Esophagus squamous epithelium (tissue), 5 donors: ENCODE measurements at places on chromosomes 12 and 14. TPM values are rescaled to one million over a fixed set of nuclear protein-coding genes. Genes with fewer than 3 reads are reported as not detected.

Gene RD3L
- total RNA-seq, result not detected

- H3K36me3 ChIP-seq, result no peaks in the 10 kb centered on the region
- H3K27ac ChIP-seq, result no peak overlapping the region
- no peaks in the 10 kb centered on the region for H3K27me3 ChIP-seq
- no peaks in the 10 kb centered on the region for H3K4me1 ChIP-seq
Measured at GRCh38 chr12:78641837-78642423, 222.6 kb upstream of the SYT1 start.

Gene KCNMB4
- 0.18 TPM for total RNA-seq

Gene MDGA2
- total RNA-seq, result not detected

Gene TSHR
- total RNA-seq, result not detected

- H3K36me3 ChIP-seq, result no peaks in the 10 kb centered on the region
- DNase-seq, result no peak
- no peak overlapping the region for H3K27ac ChIP-seq
- no peaks in the 10 kb centered on the region for H3K27me3 ChIP-seq
- no peak overlapping the region for H3K4me3 ChIP-seq
- no peaks in the 10 kb centered on the region for H3K4me1 ChIP-seq
Measured at GRCh38 chr14:55382483-55382882, 29.1 kb downstream of the ATG14 start.

DNA sequence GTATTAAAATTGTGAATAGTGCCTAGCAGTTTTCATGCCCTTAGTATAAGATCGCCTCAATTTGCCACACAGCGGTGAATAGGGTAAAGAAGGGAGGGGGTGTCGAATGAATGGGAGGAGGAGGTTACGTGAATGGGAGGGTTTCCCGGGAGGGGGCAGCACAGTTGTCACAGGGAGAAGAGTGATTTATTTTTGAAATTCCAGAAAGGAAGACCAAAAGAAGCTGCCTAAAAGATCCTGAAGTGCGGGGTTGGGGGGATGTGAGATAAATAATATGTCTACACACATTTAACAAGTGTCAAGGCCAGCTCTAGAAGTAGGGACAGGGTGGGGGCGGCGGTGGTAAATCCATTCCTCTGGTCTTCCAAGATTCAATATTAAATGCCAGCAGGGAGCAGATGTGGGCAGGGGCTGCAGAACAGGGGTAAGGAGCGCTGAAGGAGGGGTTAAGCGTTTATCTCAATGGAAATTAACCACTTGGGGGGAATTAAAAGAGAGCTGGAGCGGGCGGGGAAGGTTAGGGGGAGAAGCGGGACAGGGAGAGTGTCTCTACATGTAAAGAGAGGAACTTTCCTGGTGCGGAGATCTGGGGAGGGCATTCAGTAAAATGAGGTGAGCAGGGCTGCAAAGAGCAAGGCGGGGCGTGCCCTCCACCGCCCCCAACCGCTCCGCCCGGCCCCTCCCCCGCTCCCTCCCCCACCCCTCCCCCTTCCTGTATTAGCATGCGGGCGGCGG, 867 bp downstream of the C12orf42 start:
- no peak overlapping the region for H3K27ac ChIP-seq
- H3K4me3 ChIP-seq, result peak overlapping the region; percentile 38
- peaks cover 18% of the 10 kb centered on the region for H3K4me1 ChIP-seq
- H3K36me3 ChIP-seq, result no peaks in the 10 kb centered on the region

Gene LRP1
- 60.8 TPM for total RNA-seq

GRCh38 chr12:68263366-68263765, 10.0 kb upstream of the IL22 start:
- H3K27me3 ChIP-seq, result no peaks in the 10 kb centered on the region
- no peak for DNase-seq
- H3K27ac ChIP-seq, result no peak overlapping the region
- H3K36me3 ChIP-seq, result no peaks in the 10 kb centered on the region
- no peaks in the 10 kb centered on the region for H3K4me1 ChIP-seq

GRCh38 chr12:94676031-94676641, 25.8 kb upstream of the TMCC3 start:
- DNase-seq, result no peak
- H3K27me3 ChIP-seq, result no peaks in the 10 kb centered on the region
- H3K27ac ChIP-seq, result peak overlapping the region; percentile 82
- no peaks in the 10 kb centered on the region for H3K36me3 ChIP-seq
- H3K4me3 ChIP-seq, result no peak overlapping the region

GRCh38 chr14:76257842-76258397, 106.2 kb downstream of the GPATCH2L start:
- H3K27ac ChIP-seq, result no peak overlapping the region
- no peak overlapping the region for H3K4me3 ChIP-seq
- H3K27me3 ChIP-seq, result no peaks in the 10 kb centered on the region
- no peaks in the 10 kb centered on the region for H3K36me3 ChIP-seq

DNA sequence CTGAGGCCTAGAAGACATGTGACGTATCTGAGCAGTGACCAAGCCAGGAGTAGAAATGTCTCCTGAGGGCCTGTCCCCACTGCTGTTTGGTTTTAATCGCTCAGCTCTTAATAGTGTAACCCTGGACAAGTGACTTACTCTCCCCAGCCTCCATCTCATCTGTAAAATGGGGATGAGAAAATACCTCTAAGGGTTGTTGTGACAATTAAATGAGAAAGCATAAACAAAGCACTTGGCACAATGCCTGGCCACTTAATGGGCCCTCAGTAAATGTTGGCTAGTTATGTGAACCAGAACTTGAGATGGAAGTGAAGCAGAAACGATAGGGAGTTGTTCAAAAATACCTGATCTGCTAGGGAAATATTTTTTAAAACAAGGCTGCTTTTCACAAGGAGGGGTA, 58.2 kb downstream of the HMGA2 start:
- H3K4me3 ChIP-seq, result peak overlapping the region; percentile 31
- H3K4me1 ChIP-seq, result peaks cover 13% of the 10 kb centered on the region
- peak overlapping the region; percentile 28 for H3K27ac ChIP-seq
- no peaks in the 10 kb centered on the region for H3K36me3 ChIP-seq

DNA sequence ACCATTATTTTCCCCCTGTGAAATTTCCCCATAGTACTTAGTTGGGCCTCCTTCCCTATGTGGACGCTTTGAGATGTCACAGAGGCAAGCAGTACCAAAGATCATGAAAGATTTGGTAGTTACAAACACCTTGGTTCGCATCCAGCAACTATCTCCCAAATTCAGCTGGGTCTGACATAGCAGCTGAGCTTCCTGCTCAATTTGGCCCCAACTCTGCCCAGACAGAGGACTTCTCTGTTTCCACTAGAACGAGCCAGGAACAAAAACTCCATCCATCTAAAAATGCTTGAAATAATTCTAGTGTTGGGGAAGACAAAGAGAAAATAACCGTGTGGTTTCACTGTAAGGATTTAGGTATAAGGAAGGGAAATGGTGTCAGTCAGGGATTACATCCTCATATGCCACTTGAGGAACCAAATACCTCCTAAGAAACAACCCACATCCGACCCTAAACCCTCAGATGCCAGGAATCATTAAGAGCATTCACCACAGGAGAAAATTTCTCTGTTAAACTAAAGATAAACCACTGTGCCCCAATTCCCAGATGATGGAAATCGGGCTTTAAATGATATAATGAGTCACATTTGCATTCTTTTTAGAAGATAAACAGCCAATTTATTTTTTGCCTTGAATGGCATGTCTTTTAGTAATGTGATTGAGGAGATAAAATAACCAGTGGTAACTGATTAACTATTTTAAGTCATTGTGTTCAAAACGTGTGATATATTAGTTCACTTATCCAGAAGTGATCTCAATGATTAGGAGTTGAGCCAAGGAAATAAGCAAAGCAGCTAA, 103.7 kb upstream of the IFNG-AS1 start:
- H3K36me3 ChIP-seq, result no peaks in the 10 kb centered on the region
- no peaks in the 10 kb centered on the region for H3K27me3 ChIP-seq
- H3K4me3 ChIP-seq, result no peak overlapping the region
- H3K4me1 ChIP-seq, result no peaks in the 10 kb centered on the region
- DNase-seq, result no peak

GRCh38 chr12:28925719-28926376, 223.2 kb upstream of the FAR2 start:
- H3K36me3 ChIP-seq, result no peaks in the 10 kb centered on the region
- no peak overlapping the region for H3K4me3 ChIP-seq
- H3K27ac ChIP-seq, result no peak overlapping the region

Gene CKAP4
- 91.0 TPM for total RNA-seq

DNA sequence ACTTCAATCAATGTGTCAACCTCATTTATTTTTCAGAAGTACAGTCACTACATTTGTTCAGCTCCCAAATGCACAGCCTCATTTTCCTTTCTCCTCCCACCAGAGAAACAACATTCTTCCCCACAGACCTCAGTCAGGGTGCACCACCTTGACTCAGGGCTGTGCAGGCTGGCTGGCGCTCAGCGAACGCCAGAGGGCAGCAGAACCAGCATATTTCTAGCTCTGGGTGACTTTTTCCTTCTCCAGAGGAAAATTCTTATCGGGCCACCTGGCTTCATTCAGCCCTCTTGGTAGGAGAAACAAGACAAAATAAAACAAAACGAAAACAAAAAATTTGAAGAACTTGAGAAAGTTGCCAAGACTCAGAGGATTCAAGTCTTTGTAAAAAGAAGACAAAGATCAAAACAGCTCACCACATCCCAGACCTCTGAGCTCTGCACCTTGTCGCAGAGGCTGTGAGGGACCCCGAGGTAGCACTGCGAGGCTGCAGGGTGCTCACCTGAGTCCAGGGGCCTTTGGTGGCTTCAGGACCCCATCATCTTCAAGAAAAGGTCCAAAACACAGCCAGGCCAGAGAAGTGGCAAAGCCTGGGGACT, 33.7 kb downstream of the PAH start:
- no peaks in the 10 kb centered on the region for H3K36me3 ChIP-seq
- no peaks in the 10 kb centered on the region for H3K4me1 ChIP-seq
- H3K4me3 ChIP-seq, result no peak overlapping the region
- no peak overlapping the region for H3K27ac ChIP-seq

Gene RBM19
- 22.3 TPM for total RNA-seq

GRCh38 chr12:42792265-42792664, 202.7 kb upstream of the PRICKLE1 start:
- no peaks in the 10 kb centered on the region for H3K27me3 ChIP-seq
- no peak overlapping the region for H3K4me3 ChIP-seq
- no peak overlapping the region for H3K27ac ChIP-seq
- H3K36me3 ChIP-seq, result no peaks in the 10 kb centered on the region
- no peaks in the 10 kb centered on the region for H3K4me1 ChIP-seq

- no peak overlapping the region for H3K4me3 ChIP-seq
- no peak for DNase-seq
- no peak overlapping the region for H3K27ac ChIP-seq
- H3K36me3 ChIP-seq, result no peaks in the 10 kb centered on the region
- no peaks in the 10 kb centered on the region for H3K27me3 ChIP-seq
Measured at GRCh38 chr12:111166779-111167540, 201.9 kb downstream of the PHETA1 start.

DNA sequence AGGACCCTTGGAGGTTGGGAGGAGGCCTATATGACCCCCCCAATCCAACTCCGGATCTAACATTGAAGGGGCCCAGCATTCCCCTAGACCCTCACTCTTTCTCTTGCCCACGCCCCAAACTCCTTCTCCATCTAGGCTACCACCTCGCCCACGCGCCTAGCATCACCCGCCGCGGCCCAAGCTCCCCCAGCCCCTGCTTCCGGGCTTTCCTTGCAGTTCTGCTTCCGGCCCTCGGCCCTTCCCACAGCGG, 445 bp downstream of the CERS5 start:
- H3K4me3 ChIP-seq, result peak overlapping the region; percentile 79
- H3K27ac ChIP-seq, result peak overlapping the region; percentile 96
- H3K36me3 ChIP-seq, result no peaks in the 10 kb centered on the region
- H3K4me1 ChIP-seq, result peaks cover 12% of the 10 kb centered on the region
- DNase-seq, result no peak

DNA sequence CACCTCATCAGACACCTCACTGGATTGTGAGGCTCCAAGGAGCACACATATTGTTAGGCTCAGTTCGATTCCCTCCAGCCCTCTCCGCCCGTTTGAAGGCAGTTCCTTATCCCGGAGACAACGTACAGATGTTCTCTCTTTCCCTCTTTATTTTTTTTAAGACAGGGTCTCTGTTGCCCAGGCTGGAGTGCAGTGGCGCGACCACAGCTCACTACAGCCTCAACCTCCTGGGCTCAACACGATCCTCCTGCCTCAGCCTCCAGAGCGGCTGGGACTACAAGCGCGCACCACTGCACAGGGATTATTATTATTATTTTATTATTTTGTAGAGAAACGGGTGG, 718 bp upstream of the TROAP start:
- peak overlapping the region; percentile 56 for H3K4me3 ChIP-seq
- no peaks in the 10 kb centered on the region for H3K36me3 ChIP-seq
- DNase-seq, result no peak
- H3K4me1 ChIP-seq, result peaks cover 12% of the 10 kb centered on the region
- H3K27me3 ChIP-seq, result no peaks in the 10 kb centered on the region

DNA sequence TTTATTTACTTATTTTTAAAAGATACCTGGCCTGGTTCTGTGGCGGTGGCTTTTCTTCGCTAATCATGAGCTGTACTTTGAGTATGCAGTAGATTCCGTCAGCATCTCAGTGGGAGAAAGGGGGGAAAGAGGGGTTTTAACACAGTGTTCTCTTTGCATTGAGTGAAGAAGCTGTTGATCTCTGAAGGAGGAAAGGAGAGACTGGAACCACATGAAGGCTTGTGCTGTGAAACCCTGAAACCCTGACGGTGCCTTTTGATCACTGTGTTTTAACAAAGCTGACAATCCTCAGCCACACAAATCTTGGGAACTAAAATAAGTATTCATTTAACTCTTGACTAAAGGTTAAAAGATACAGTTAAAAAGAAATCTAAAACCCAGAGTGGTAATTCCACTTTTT, 250.1 kb downstream of the FBXL14 start:
- H3K27me3 ChIP-seq, result no peaks in the 10 kb centered on the region
- no peaks in the 10 kb centered on the region for H3K4me1 ChIP-seq
- H3K36me3 ChIP-seq, result no peaks in the 10 kb centered on the region
- no peak overlapping the region for H3K27ac ChIP-seq
- DNase-seq, result no peak

GRCh38 chr12:21602774-21603173, 1.9 kb downstream of the GYS2 start:
- H3K27ac ChIP-seq, result no peak overlapping the region
- DNase-seq, result no peak
- H3K4me3 ChIP-seq, result no peak overlapping the region
- H3K27me3 ChIP-seq, result no peaks in the 10 kb centered on the region

Gene RIN3
- total RNA-seq, result 4.6 TPM

GRCh38 chr14:92686900-92687427, 61.5 kb downstream of the LGMN start:
- DNase-seq, result no peak
- no peaks in the 10 kb centered on the region for H3K27me3 ChIP-seq
- no peaks in the 10 kb centered on the region for H3K36me3 ChIP-seq
- no peak overlapping the region for H3K27ac ChIP-seq
- peaks cover 23% of the 10 kb centered on the region for H3K4me1 ChIP-seq
- H3K4me3 ChIP-seq, result peak overlapping the region; percentile 11

GRCh38 chr12:11861864-11862600, 208.7 kb upstream of the BCL2L14 start:
- no peak for DNase-seq
- peak overlapping the region; percentile 20 for H3K27ac ChIP-seq
- no peaks in the 10 kb centered on the region for H3K27me3 ChIP-seq
- H3K4me1 ChIP-seq, result peaks cover 54% of the 10 kb centered on the region
- H3K4me3 ChIP-seq, result no peak overlapping the region
